ENCODE measurements at places on chromosomes 6 and 20.

DNA sequence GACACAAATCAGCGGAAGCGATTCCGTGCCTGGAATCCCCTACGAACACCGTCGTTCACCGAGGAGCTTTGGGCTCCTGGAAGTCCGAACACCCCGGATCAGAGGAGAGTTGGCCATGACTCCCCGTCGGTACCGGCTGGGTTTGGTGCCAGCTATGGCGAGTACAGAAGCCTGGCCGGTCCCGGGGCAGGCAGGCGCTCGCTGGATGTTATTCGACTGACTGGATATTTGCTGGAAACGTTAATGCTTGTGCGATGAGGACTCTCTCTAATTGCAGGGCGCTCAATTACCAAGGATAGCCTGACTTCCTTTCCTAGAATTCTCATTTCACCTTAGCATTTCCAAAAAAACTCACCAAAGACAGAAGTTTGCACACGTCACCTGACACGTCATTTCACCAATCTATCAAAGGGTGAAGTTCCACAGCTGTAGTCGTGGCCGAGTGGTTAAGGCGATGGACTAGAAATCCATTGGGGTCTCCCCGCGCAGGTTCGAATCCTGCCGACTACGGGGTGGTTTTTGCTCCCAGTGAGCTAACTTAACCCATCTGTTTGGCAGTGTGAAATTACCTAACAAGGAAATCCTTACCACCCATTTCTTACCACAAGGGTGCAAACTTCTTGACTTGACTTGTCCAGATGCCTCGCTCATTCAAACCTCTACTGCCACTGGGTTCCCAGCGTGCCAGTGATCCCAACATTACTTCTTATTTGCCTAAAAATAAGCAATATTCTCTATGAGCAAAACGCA is 22.7 kb upstream of the ZNF184 start:
- peak; percentile 78 for DNase-seq

DNA sequence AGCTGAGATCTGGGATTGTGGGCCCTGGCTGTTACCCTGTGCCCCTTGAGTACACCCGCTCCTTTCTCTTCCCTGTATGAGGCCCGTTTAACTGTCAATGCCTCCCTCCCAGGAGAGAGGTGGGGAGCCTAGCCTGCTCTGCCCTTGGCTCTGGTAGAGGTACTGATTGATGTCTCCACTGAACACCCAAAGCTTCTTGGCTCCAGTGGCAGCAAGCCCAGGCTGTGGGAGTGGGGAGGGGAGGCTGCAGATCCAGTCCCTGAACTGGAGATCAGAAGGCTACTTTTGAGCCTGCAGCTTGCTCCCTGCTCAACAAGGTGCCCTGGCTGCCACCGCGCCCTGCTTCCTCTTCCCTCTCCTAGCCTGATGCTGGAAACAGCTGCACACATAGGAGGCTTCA is 7.5 kb downstream of the LRRC73 start:
- DNase-seq: no peak

- no peak for DNase-seq
Measured at GRCh38 chr6:139955366-139956155, 581.1 kb upstream of the CITED2 start.

DNA sequence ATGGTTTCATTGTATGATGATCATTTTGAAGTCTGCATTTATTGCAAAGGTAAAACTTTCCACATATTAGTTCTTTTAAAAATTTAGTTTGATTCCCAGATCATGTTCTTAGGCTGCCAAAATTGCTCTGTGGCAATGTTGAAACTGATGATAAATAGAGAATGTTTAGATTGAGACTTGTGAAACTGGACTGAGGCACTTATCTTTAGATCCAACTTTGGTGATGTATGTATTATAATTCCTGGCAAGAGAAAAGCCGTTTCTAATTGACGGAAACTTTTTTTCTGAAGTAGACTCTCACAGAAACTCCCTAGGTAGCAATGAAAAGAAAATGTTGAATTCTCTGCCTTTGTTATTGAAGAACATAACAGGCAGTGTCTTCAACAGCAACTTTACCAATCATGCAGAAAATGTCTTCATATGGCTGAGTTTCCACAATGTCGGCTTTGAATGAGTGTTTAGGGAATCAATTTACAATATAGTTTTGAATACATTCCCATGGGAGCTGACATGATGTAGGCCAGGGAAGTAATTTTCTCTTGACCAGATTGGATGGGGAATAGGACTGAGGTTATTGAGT is 456.2 kb downstream of the CD109 start:
- no peak for DNase-seq

GRCh38 chr6:3929281-3929798 is 80.2 kb downstream of the FAM50B start:
- no peak for DNase-seq

- no peak for DNase-seq
Measured at GRCh38 chr6:98200084-98200483, 634.3 kb upstream of the POU3F2 start.

DNA sequence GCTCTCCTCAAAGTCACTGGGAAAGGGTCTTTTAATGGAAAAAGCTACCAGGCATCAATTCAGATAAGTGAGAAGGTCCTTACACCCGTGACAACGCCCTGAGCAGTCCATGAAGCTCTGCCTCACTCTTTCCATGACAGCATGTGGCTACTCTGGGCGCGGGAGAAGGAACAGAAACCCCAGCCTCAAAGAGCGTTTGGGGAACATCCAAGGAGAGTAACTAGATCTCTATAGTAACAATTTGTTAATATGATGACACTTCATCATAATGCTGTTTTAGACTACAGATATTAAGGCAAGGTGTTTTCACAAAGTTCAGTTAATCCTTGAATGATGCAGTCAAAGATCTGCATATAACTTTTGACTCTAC is 55.2 kb downstream of the KIF6 start:
- DNase-seq: no peak

GRCh38 chr6:7184502-7184901 is 76.7 kb downstream of the RREB1 start:
- no peak for DNase-seq

GRCh38 chr20:24768201-24768636 is 180.8 kb upstream of the CST7 start:
- no peak for DNase-seq

DNA sequence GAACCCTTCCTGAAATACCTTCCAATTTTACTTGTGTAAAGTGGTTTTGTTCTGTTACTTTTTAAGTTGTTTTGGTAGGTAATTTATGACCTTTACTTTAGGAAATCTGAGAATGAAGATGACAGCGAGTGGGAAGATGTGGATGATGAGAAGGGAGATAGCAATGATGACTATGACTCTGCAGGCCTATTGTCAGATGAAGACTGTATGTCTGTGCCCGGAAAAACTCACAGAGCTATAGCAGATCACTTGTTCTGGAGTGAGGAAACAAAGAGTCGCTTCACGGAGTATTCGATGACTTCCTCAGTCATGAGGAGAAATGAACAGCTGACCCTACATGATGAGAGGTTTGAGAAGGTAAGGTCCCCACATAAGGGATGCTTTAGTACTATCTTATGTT is 6.6 kb upstream of the ZC2HC1B start:
- DNase-seq: no peak

DNA sequence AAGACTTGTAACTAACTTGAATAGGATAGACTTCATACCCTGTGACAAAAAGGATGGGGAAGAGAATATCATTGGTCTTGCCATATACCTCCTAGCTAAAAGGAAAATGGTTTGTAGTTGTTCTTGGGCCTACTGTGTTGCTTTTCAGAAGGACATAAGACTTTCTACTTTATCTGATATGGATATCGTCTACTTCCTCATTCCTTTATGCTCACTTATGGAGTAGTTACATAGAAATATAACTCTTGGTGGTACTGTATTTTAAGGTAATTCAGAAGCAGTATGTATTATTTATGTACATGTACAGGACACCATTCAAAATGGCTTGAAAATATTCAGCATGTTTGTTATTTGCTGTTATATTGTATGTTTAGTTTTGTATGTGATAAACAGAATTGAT is 8.0 kb downstream of the FAM217B start:
- peak; percentile 44 for DNase-seq

GRCh38 chr6:36123270-36124139 is 6.8 kb upstream of the MAPK13 start:
- DNase-seq: peak; percentile 94

GRCh38 chr6:1256435-1257008 is 55.4 kb upstream of the FOXQ1 start:
- no peak for DNase-seq

DNA sequence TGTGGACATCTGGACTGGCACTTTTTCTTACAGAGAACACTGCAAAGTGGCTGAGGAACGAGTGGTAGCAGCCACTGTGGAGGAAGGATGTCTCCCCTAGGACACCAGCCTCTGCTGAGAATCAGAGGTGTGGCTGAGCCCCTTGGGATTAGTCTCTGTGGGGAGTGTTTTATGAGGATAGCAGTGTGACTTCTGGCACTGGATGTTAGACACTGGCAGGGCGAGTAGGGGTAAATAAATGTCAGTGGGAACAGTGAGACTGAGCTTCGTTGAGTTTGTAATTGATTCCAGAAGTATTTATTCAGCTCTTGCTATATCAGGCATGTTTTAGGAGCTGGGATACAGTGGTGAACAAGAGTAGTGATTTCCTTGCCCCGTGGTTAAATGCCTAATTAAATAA is 124.0 kb downstream of the JARID2 start:
- no peak for DNase-seq

GRCh38 chr20:33933469-33933909 is 60.2 kb upstream of the RALY start:
- peak; percentile 88 for DNase-seq

DNA sequence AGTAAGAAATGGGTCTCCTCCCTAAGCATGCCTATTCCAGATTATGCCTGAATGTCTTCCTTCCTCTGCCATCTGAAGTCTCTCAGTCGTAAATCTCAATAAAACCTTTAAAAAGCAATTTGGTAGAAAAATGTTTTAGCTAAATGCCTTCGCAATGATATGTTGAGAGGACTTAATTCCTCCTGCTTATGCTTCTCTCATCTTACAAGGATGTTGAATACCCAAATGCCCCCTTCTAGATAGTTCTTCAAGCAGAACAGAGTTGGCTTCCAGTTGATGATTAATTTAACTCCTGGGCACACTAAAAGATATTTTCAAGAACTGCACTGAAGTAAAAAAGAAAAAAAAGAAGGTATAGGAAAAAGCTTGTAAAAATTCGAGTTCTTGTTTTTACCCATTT is 275.0 kb upstream of the SPTLC3 start:
- no peak for DNase-seq

- peak; percentile 77 for DNase-seq
Measured at GRCh38 chr6:14981960-14982359, 263.9 kb upstream of the JARID2 start.

GRCh38 chr6:69232496-69232895 is 564.3 kb downstream of the LMBRD1 start:
- DNase-seq: no peak

- peak; percentile 79 for DNase-seq
Measured at GRCh38 chr6:26215585-26216358, 128.5 kb downstream of the HFE start.

- no peak for DNase-seq
Measured at GRCh38 chr20:50981714-50982048, 23.1 kb downstream of the MOCS3 start.

DNA sequence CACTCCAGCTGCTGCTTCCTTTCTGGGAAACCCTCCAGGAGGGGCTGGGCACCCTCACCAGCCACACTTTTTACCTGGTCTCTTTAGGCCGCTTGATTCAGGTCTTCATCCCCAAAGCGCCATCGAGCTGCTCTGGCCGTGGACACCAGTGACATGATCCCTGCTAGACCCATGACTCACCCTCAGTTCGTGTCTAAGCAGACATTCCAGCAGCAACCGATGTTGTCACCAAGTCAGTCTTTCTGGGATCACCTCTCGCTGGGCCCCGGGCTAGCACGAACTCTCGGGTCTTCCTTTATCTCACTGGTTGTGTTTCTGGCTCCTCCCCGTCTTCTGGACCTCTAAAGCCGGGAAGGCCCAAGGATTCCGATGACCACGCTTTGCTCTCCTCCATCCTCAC is 43.0 kb upstream of the GPR31 start:
- no peak for DNase-seq

GRCh38 chr6:149235130-149235561 is 82.4 kb upstream of the TAB2 start:
- DNase-seq: peak; percentile 53

DNA sequence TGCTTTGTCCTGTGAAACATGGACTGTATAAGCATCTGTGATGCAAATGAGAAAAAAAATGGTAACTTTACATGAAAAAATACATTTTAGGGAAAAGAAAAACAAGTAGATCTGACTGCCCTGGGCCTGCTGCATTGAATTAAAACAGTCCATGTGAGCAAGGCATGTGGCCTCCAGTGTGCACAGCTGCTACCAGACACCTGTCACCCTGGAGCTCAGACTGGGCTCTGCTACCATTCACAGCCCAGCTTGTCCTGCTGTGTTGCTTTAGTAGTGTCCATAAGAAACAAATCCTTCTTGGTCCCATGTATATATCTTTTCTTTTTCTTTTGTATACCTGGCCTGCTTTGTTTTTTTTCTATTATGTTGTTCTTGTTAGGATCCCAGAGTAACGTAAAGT is 315.9 kb downstream of the NKAIN2 start:
- no peak for DNase-seq

DNA sequence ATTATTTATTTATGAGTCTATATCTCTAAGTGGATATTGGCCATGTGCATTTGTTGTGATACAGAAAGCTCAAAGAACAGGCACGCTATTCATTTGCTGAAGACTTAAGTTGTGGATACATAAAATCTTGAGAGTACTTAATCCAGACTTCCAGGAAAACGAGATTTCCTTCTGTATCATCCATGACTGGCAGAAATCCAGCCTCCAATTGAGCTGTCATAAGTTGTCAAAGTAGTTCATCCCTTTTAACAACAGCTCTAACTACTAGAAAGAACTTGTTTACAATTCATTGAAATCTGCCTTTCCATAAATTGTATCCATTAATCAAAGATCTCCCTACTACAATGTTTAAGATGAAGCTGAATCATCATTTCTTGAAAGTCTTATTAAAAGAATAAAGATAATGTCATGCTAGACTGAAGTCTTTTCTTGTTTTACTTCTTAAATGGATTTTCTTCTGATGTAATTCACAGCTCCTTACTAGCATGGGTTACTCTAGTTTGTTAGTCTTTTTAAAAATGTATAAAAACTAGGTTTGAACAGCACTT is 447.3 kb upstream of the CITED2 start:
- no peak for DNase-seq

GRCh38 chr6:155448668-155449449 is 6.8 kb downstream of the NOX3 start:
- peak; percentile 9 for DNase-seq

GRCh38 chr6:168216117-168216516 is 103.5 kb downstream of the DACT2 start:
- no peak for DNase-seq

DNA sequence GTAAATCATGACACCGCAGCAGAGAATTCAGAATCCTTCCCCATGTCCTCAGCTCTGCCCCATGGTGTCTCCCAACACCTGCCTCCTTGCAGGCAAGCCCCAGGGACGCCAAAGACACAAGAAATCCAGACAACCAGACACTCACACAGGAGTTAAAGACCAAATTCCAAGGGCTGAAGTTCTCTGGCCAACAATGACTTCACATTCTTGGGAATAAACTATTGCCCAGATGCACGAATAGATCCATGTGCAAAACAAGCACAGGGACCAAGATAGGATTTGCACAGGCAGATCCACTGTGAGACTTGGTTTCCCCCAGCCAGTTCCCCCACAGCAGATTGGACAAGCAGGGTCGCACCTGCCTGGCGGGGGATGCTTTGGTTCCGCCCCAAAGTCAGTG is 246.7 kb downstream of the SOD2 start:
- no peak for DNase-seq

- peak; percentile 51 for DNase-seq
Measured at GRCh38 chr6:30834646-30835045, 49.7 kb upstream of the DDR1 start.

- no peak for DNase-seq
Measured at GRCh38 chr20:41592516-41593216, 25.5 kb downstream of the CHD6 start.

- peak; percentile 79 for DNase-seq
Measured at GRCh38 chr20:5474646-5475550, 158.1 kb upstream of the PROKR2 start.
